ENCODE measurements at places on chromosomes 4 and X.

- DNase-seq, result no peak
Measured at GRCh38 chr4:20301161-20301560, 49.5 kb downstream of the SLIT2 start.

- no peak for DNase-seq
Measured at GRCh38 chrX:133325422-133325821, 89.9 kb downstream of the GPC4 start.

GRCh38 chrX:132763528-132763927 lies 194.9 kb downstream of the HS6ST2 start:
- no peak for DNase-seq

DNA sequence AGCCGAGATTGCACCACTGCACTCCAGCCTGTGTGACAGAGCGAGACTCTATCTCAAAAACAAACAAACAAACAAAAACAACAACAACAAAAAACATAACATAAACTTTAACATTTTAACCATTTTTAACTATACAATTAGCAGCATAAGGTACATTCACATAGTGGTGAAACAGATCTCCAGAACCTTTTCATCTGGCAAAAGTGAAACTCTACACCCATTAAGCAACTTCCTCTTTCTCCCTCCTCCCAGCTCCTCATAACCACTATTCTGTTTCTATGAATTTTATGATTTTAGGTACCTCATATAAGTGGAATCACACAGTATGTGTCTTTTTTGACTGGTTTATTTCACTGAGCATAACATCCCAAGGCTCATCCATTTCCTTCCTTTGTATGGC lies 103.6 kb downstream of the FAM13A start:
- no peak for DNase-seq

GRCh38 chr4:75710246-75710645 lies 14.1 kb upstream of the USO1 start:
- no peak for DNase-seq

DNA sequence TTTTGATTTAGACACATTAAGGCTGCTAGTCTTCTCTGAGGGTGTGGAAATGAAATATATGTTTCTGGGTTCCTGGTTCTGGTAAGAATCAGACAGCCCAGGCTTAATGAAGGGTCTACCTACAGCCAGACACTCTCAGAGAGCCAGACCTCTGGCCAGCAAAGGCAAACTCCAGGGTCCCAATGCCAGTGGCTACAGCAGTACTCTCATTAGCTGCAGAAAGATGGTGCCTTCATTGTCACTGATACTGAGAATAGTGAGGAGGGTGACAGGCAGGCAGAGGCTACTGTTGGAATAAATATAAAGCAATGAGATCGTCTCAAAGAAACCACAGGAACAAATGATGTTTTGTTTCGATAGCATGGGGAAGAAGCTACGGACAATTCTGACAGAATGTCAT lies 437.6 kb downstream of the GPM6A start:
- no peak for DNase-seq

DNA sequence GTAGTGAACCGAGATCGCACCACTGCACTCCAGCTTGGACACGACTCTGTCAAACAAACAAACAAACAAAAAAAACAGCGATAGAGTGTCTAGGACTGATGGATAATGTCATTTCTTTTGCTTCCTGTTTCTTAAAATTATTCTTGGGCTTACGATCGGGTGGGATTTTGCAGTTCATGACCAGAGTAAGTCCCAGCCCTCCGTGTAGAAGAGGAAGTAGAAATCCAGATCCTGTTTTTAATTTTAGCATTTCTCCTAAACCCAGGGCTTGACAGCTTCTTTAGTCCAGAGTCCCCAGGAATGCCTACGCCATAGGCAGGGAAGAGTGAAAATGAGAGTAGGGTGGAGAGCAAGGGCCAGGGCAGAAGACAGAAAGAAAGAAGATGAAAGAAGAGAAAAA lies 94.3 kb downstream of the HPRT1 start:
- DNase-seq, result no peak

DNA sequence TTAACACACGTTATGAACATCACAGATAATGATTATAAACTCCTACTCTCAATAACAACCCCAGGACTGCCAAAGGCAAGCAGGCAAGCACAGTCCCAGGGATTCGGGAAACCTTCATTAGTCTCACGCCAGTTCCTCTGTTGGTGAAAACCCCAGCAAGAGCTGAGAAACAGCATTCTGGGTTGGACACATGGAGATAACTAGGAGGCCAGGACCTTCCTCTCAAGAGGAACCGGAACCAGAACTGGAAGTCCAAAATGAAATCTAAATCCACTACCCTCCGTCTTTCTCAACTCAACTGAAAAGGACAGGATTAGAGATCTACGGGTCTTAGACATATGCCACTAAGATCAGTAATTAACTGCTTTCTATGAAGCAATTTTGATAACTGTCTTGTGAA lies 3.8 kb downstream of the VEGFC start:
- DNase-seq, result no peak

DNA sequence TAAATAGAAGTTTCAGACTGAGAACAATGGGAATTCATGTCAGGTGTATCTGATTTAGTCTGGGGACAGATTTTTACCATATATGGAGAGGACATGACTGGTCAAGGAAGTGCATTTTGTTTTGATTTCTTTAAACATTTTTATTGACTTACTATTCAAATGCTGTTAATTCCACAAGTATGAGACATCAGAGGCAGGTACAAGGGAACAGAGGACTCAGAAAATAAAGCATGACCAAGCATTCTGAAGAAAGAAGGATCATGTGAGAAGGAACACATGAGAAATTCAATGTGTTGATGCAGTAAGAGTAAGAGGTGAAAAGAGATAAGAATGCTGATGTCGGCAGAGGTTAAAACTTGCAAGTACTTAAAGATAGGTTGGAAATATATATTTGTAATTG lies 1452.6 kb downstream of the PCDH7 start:
- no peak for DNase-seq

- DNase-seq, result no peak
Measured at GRCh38 chr4:38699112-38699511, 35.1 kb downstream of the KLF3 start.

- DNase-seq, result no peak
Measured at GRCh38 chrX:18643243-18643642, 28.7 kb downstream of the RS1 start.

- DNase-seq, result no peak
Measured at GRCh38 chrX:11759461-11760311, 1.6 kb downstream of the MSL3 start.

- no peak for DNase-seq
Measured at GRCh38 chrX:356385-357034, 30.2 kb downstream of the PPP2R3B start.

- no peak for DNase-seq
Measured at GRCh38 chrX:252244-252956, 28.8 kb upstream of the PLCXD1 start.

DNA sequence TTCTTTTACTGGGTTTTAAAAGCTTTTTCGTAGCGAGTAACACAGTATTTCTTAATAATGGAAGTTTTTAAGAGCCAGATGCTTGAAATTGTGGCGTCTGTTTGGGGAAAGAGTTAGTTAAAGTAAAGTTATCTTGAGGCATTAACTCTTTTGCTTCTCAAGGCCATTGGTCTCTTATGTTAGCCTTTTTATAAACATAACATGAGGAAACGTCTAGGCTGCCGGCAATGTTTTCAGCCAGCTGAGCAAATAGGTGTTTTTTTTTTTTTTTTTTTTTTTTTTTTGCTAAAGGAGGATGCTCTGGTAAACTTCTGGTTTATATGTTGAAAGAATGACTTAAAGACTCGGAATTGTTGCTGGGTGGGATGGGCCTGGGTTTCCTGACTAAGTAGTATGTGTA lies 51.1 kb upstream of the RBMX start:
- DNase-seq, result no peak

All from stimulated activated CD4-positive, alpha-beta T cell treated with anti-CD3 and anti-CD28 coated beads, Interleukin-15, amount 100 ng/mL, for 1 hour (primary cell).